ENCODE measurements at places on chromosomes 7 and 10. TPM values are rescaled to one million over a fixed set of nuclear protein-coding genes. Genes with fewer than 3 reads are reported as not detected.

Gene TUBB8
- not detected for total RNA-seq

Gene ZNF722
- not detected for total RNA-seq

Gene ARHGEF5
- total RNA-seq, result 1.3 TPM

Gene ZNF117
- 28.9 TPM for total RNA-seq

Gene ZNF736
- total RNA-seq, result 11.7 TPM

Gene CPN1
- total RNA-seq, result not detected

Gene TAS2R40
- not detected for total RNA-seq

Gene H2BK1
- not detected for total RNA-seq

Gene CUL2
- total RNA-seq, result 75.2 TPM

Gene TRIM50
- not detected for total RNA-seq

Gene ABCC2
- 1.1 TPM for total RNA-seq

Gene CDK13
- 90.1 TPM for total RNA-seq

Gene WDFY4
- 4.9 TPM for total RNA-seq

Gene GHRHR
- not detected for total RNA-seq

Gene HTR7
- total RNA-seq, result 0.07 TPM

Gene C7orf57
- total RNA-seq, result not detected

Gene IFIT1B
- not detected for total RNA-seq

Gene CLDN3
- 0.27 TPM for total RNA-seq

Gene FAM20C
- total RNA-seq, result 15.1 TPM

Gene ANKRD7
- total RNA-seq, result 0.65 TPM

Gene LIPM
- not detected for total RNA-seq

Gene NAT16
- total RNA-seq, result not detected

Gene MYO1G
- 0.27 TPM for total RNA-seq

Gene FAM241B
- 0.13 TPM for total RNA-seq
